ENCODE measurements at places on chromosomes 1 and 21.
A peak's percentile ranks its signal among the peaks of the same experiment; 100 is the strongest.

- no peaks in the 10 kb centered on the region for H3K4me1 ChIP-seq
- no peak for DNase-seq
- H3K27ac ChIP-seq = no peak overlapping the region
These were observed 9.9 kb upstream of the CFHR4 start for GRCh38 chr1:196877964-196878363.

- H3K27ac ChIP-seq = no peak overlapping the region
- H3K4me3 ChIP-seq = no peak overlapping the region
- H3K36me3 ChIP-seq = no peaks in the 10 kb centered on the region
- no peak for DNase-seq
These were observed 27.8 kb upstream of the FMOD start for GRCh38 chr1:203378556-203379245.

DNA sequence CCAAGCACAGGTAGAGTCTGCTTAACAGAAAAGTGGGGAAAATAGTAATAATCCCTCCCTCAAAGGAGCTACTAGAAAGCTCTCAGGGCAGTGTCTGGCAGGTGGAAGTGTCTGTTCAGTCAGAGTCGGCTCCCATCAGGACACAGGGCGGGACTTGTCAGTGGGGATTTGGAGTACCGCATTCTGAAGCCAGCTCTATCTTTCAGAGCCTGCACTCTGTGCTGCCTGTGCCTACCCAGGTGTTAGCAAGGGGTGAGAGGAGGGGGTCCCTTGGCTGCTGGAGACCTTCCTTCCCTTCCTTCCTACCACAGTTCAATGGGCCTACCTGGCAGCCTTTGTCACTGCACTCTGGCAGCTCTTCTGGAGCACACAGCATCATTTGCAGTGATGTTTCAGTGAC is 615.5 kb downstream of the AJAP1 start:
- H3K27ac ChIP-seq = no peak overlapping the region
- no peak for DNase-seq
- H3K36me3 ChIP-seq = no peaks in the 10 kb centered on the region
- H3K27me3 ChIP-seq = no peaks in the 10 kb centered on the region
- H3K4me1 ChIP-seq = no peaks in the 10 kb centered on the region
- H3K4me3 ChIP-seq = no peak overlapping the region

DNA sequence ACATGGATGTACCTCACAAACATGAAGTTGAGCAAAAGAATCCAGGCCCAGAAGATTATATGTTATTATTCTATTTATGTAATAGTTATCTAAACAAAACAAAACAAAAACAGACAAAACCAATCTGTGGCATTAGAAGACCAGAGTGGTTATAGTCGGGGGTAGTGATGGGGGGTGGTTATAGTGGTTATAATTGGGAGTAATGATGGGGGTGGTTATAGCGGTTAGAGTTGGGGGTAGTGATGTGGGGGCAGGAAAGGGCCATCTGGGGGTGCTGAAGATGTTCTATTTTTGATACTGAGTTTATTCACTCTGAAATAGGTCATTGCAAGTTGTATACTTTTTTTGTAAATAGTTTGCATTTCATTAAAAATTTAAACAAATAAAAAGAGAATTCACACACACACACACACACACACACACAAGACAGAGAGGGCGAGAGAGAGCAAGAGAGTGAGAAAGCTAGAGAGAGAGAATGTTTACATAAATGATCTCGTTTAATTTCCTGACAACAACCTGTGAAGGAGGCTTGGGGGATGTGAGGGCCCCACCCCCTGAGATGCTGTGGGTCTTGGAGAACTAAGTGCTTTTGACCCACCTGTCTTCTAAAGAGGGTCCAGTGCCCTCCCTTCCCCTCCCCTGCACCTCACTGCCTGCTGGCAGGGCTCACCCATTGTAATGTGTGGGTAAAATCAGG is 37.4 kb downstream of the RHOU start:
- no peak overlapping the region for H3K27ac ChIP-seq
- DNase-seq = no peak
- H3K27me3 ChIP-seq = no peaks in the 10 kb centered on the region

GRCh38 chr1:11680270-11681070 is 478 bp downstream of the MAD2L2 start:
- peak overlapping the region; percentile 18 for H3K27ac ChIP-seq
- H3K4me1 ChIP-seq = peaks cover 27% of the 10 kb centered on the region
- H3K36me3 ChIP-seq = peaks cover 14% of the 10 kb centered on the region
- no peaks in the 10 kb centered on the region for H3K27me3 ChIP-seq
- DNase-seq = no peak
- peak overlapping the region; percentile 91 for H3K4me3 ChIP-seq

DNA sequence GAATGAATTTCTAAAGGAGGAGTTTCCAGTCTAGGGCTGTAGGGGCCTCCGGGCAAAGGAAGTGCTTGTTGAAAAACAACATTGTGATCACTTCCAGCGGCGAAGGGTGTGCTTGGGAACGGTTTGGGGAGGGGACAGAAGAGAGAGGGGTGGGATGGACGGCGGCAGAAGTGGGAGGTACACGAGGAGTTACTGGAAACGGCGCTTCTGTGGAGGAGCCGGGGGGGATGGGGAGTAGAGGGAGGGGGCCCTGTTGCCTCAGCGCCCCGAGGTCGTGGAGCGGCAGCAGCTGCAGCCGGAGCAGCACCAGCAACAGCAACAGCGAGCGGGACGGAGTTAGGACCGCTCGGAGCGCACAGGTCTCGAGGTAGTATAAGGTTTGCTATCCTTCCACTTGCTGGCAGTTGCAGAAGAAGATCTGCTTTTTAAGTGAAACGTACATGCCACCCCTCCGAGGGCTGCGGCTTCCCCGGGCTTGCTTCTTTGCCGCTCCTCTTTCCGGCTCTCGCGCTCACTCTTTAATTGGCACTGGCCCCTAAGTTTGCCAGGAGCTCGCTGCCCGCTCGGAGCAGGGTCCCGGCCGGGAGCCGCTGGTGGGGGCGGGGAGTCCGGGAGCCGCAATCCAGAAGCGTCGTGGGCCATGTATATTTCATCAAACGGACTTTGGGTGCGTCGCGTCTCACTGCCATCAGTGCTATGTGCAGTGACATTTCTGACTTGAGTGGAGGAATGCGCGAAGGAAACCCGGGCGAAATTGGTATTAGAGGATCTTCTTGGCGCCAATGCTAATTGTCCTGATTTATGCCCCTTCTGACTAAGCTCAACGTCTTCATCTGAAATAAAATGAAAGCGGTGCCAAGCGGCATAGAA is 771 bp upstream of the NTNG1 start:
- peak; percentile 12 for DNase-seq
- no peak overlapping the region for H3K27ac ChIP-seq
- H3K4me3 ChIP-seq = peak overlapping the region; percentile 67
- H3K36me3 ChIP-seq = no peaks in the 10 kb centered on the region
- no peaks in the 10 kb centered on the region for H3K27me3 ChIP-seq

- no peaks in the 10 kb centered on the region for H3K36me3 ChIP-seq
- no peaks in the 10 kb centered on the region for H3K27me3 ChIP-seq
- no peak overlapping the region for H3K4me3 ChIP-seq
- no peaks in the 10 kb centered on the region for H3K4me1 ChIP-seq
- no peak for DNase-seq
- H3K27ac ChIP-seq = no peak overlapping the region
These were observed 62.3 kb downstream of the EIF4G3 start for GRCh38 chr1:21114431-21114830.

- H3K4me1 ChIP-seq = no peaks in the 10 kb centered on the region
- no peak overlapping the region for H3K4me3 ChIP-seq
- no peaks in the 10 kb centered on the region for H3K27me3 ChIP-seq
- DNase-seq = no peak
These were observed 125.2 kb downstream of the TYW3 start for GRCh38 chr1:74858136-74858535.

DNA sequence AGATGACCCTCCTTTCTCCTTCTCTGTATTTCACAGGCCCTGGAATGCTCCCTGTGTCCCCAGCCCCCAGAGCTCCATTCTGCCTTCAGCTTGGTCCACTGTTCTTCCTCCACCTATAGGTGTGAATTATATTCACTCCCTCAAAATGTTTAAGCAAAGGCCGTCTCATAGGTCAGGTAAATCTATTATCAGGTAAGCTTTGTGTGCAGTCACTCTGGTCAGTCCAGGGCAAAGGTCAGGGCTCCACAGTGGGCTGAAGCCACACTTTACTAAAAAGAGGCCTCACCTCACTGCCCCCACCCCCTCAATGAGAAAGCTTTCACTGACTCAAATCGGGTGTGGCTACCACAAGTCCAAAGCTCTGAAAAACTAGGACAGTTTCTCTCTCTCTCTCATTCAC is 65.9 kb downstream of the DNTTIP2 start:
- H3K4me3 ChIP-seq = no peak overlapping the region
- H3K27me3 ChIP-seq = no peaks in the 10 kb centered on the region
- peaks cover 15% of the 10 kb centered on the region for H3K4me1 ChIP-seq
- DNase-seq = no peak

DNA sequence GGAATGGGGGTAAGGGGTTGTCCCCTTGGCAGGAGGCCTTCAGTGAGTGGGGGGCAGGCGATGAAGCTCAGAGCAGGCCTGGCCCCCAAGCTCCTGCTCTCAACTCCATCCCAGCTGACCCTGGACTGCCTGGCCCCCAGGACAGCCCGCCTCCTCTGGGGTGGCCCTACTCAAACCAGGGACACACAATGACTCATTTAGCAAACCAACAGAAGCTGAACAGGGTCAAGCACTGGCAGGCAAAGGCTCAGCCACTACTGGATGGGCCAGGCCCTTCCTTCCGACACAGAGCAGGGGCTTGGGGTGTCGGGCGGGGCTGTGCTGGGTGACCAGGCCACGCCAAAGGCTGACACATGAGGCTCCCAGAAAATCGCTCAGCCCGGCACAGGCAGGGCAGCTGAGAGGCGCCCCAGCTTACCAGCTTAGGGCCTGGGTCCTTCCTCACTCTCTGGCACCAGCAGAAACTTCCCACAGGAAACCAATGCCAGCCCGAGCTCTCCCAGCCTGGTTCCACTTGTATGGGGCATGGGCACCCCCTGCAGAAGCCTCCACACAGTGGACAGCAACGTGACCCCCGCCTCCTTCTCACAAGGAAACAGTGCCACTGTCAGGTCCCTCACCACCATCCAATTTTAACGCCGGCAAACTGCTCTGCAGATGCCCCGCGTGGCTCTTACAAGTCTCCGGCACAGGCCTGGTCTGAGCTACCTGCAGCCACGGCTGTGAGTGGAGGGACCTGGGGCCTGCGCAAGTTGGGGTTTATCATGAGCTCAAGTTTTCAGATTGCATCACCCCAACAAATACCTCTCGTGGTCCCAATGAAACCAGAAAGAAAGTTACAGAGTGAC is 114.3 kb downstream of the NPHP4 start:
- H3K36me3 ChIP-seq = peaks cover 11% of the 10 kb centered on the region
- H3K4me3 ChIP-seq = no peak overlapping the region
- no peaks in the 10 kb centered on the region for H3K27me3 ChIP-seq
- H3K4me1 ChIP-seq = no peaks in the 10 kb centered on the region

DNA sequence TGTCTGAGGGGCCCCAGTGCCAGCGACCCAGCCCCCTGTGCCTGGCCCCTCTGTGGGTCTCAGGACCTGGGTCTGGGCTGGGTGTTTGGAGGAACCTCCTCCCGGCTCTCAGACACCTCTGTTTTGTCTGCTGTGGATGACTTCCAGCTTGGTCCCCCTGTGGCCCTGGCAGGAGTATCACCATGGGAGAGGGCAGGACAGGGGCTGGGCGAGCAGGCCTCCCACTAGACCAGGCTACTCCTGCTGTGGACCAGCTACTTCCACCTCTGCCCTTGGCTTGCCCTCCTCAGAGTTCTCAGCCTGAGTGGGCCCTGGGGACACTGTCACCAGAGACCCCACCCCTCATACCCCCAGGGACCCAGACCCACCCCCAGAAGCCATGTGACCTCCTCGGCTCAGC is 21.8 kb downstream of the PLCH2 start:
- H3K4me1 ChIP-seq = peaks cover 8% of the 10 kb centered on the region
- no peak overlapping the region for H3K27ac ChIP-seq
- no peak overlapping the region for H3K4me3 ChIP-seq
- H3K27me3 ChIP-seq = no peaks in the 10 kb centered on the region

- no peaks in the 10 kb centered on the region for H3K36me3 ChIP-seq
- H3K27me3 ChIP-seq = no peaks in the 10 kb centered on the region
- H3K27ac ChIP-seq = no peak overlapping the region
- DNase-seq = no peak
These were observed 125.1 kb downstream of the GIPC2 start for GRCh38 chr1:78170859-78171258.

DNA sequence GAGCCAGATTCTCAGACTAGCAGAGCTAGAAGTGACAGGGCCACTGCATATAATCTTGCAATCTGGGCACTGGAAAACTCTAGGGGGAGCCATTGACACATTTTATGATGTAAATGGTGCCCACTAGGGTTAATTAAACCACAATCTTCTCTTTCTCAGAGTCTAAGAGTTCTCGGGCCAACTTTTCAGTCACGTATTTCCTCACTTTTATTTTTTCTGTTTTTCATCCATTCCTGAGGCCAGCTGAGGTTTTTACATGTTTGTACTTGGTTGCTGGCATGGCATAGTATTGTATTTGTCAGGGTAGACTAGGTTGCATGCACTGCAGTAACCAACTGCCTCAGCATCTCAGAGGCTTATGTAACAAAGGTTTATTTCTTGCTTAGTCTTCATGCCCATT is 138.2 kb downstream of the ZNF326 start:
- H3K27ac ChIP-seq = no peak overlapping the region
- no peaks in the 10 kb centered on the region for H3K36me3 ChIP-seq
- H3K4me3 ChIP-seq = no peak overlapping the region
- no peaks in the 10 kb centered on the region for H3K4me1 ChIP-seq

- H3K36me3 ChIP-seq = no peaks in the 10 kb centered on the region
- H3K27ac ChIP-seq = no peak overlapping the region
- DNase-seq = peak; percentile 67
- no peaks in the 10 kb centered on the region for H3K4me1 ChIP-seq
- no peaks in the 10 kb centered on the region for H3K27me3 ChIP-seq
- no peak overlapping the region for H3K4me3 ChIP-seq
These were observed 36.0 kb downstream of the F5 start for GRCh38 chr1:169550294-169550693.

DNA sequence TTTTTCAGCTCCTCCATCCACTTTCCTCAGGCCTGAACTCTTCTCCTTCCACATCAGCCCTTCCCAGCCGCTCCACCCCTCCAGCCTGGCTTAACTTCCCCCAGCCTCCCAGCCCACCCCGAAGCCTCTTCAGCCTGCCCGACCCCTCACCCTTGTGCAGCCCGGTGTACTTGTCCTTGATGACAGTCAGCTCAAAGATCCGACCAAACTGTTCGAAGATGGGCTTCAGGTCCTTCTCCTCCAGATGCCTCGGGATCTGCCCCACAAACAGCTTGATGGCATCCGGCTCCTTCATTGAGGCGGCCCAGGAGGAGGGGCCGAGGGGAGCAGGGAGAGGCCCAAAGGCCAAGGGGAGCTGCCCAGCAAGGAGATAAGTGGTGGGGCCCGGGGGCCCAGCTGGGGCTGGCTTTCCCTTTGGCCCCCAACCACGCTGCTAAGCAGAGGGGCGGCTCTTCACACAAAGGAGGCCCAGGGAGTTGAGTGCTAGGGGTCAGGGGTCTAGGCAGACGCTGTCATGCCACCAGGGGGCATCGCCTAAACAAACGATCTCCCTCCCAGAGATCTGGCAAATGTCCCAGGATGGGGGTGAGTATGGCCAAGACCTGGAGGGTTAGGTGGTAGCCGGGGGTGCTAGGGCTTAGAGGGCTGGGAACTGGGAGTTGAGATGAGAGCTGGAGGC is 738 bp downstream of the CELF3 start:
- H3K27ac ChIP-seq = no peak overlapping the region
- no peak for DNase-seq
- H3K4me1 ChIP-seq = no peaks in the 10 kb centered on the region
- peaks cover 20% of the 10 kb centered on the region for H3K27me3 ChIP-seq
- H3K4me3 ChIP-seq = no peak overlapping the region
- H3K36me3 ChIP-seq = no peaks in the 10 kb centered on the region

- no peaks in the 10 kb centered on the region for H3K36me3 ChIP-seq
- no peak overlapping the region for H3K4me3 ChIP-seq
- no peaks in the 10 kb centered on the region for H3K4me1 ChIP-seq
- H3K27ac ChIP-seq = no peak overlapping the region
These were observed 838 bp upstream of the GRIK3 start for GRCh38 chr1:37035014-37035691.

Data from trophoblast cell (in vitro differentiated cells and primary cell).